Stimulated activated CD4-positive, alpha-beta T cell treated with anti-CD3 and anti-CD28 coated beads, Interleukin-4, amount 100 ng/mL, for 48 hours (primary cell): ENCODE measurements at places on chromosomes 5 and 9.

DNA sequence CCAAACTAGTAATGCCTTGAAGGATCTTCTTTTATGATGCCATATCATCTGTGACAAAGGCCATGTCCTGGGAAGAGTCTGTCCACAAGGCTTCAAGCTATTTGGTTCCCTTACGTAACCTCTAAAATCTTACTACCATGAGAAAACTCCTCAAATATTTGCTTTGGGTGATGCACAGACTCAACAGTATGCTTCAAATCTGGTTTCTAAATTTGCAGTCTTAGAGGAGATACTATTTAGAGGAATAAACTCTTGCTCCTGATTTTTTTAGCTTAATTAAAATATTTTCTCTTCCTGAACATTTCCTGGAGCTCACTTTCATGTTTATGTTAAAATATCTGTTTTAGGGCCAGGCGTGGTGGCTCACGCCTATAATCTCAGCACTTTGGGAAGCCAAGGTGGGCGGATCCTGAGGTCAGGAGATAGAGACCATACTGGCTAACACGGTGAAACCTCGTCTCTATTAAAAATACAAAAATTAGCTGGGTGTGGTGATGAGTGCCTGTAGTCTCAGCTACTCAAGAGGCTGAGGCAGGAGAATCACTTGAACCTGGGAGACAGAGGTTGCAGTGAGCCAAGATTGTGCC is 28.2 kb downstream of the TRPC7 start:
- DNase-seq = no peak

- DNase-seq = no peak
Measured at GRCh38 chr5:116681334-116682013, 106.9 kb upstream of the SEMA6A start.

- DNase-seq = no peak
Measured at GRCh38 chr5:34703767-34704713, 47.9 kb downstream of the RAI14 start.

DNA sequence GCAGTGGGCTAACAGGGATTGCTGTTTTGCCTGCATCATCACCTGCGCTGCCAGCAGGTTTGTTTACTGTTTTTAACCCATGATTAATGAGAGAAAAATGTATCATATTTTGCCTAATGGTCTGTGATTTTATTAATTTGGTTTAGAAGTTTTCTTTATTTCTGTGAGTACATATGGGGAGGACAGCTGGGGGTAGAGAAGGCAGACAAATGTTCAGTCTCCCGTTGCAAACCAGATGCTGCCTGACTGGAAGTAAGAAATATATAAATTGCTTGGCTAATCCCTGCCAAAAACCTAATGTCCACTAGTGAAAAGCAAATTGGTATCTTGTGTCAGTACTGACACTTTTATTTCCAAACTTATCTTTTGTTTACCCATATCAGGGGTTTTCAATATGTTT is 1766.1 kb upstream of the C9orf72 start:
- DNase-seq = no peak

DNA sequence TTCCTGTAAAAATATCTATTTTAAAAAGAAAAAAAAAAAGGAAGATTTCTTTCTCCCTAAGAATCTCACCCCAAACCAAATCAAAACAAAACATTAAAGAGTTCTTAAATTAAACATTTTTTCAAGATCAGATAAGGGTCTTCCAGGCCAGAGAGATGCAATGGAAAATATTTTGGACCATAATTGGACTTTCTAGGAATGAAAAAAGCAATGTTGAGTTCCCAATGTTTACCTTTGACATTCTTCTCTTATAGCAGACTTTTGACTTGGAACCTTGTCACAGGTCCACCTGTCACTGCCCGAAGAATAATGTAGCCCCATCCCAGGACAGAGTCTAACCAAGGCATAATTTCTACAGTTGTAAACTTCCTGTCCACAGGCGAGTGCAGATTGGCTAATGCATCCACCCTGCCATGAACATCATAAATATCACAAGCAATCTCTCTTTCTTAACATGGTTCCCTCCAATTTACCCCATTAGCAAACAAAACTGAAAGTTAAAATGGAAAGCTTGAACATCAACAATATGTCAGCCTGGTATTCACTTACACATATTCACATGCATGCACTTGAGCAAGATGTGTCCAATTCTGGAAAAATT is 121.7 kb upstream of the ZNF366 start:
- DNase-seq = no peak

GRCh38 chr9:12461763-12462460 is 231.3 kb upstream of the TYRP1 start:
- no peak for DNase-seq

- no peak for DNase-seq
Measured at GRCh38 chr5:93585041-93585766, 2.2 kb downstream of the NR2F1 start.

DNA sequence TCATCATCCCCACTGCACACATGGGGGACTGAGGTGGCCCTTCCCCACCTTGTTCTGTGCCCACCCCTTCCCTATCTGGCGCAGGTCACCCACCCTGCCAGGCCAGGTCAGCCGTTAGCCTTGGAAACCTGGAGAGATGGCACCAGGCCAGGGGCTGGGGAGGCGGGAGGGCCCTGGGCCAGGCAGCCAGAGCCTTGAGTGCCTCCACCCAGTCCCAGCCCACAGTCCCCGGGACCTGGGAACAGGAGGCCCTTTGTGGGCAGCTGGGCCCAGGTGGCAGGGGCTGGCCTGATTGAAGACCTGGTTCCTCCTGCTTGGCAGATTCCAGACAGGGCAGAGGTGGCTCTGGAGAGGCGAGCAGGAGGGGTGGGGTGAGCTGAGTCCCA is 70.6 kb downstream of the LRSAM1 start:
- DNase-seq = no peak

DNA sequence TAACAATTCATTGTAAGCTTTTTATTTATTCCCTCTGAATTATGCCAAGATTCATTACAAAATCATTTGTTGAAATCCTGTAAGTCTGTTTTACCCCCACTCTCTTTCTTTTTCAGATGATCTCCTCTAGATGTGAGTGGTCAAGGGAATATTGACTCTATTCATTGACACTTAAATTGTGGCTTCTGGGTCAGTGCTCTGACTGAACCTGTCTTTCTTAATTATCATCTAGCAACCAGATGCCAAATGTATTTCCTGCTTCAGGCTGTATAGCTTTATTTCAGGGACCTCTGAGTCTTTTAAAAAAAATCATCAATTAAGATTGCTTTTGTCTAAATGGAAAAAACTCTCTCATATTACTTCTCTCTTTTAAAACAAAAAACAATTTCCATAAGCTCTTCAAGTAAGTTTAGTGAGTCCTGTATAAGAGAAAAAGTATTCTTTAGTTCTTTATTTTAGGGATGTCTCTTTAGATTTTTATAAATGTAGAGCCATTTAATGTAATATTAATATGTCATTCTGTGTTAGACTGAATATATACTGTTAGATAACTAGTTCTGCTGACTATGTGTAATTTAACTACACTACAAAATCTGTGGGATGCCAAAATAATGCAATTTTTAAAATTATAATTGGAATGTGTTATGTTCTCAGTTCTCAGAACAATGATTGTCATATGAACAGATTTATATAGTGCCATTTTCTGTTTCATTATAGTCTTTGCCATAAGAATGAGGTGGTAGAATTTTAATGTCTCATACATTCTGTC is 645.8 kb upstream of the EDIL3 start:
- DNase-seq = no peak
